ENCODE measurements at places on chromosomes 4 and X. TPM values are rescaled to one million over a fixed set of nuclear protein-coding genes. Genes with fewer than 3 reads are reported as not detected.

DNA sequence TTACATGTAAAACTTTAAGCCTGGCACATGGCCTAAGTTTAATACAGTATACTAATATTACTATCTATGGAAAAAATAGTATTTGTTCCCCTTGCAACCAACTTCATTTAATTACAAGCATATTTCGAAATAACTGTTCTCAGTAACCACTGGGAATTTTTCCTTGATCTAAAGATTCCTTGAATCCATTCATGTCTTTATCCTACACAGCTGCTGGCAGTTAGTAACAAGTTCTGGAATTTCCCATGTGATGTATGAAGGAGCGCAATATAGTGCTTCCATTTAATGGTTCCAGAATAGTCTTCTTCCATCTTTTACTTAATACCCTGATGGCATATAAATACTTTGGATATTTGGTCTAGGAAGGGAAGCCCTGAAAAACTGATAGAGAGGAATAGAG, 136.5 kb downstream of the AASDH start:
- H3K4me1 ChIP-seq: no peaks in the 10 kb centered on the region
- no peaks in the 10 kb centered on the region for H3K36me3 ChIP-seq
- no peak for DNase-seq
- H3K27ac ChIP-seq: no peak overlapping the region
- no peak overlapping the region for H3K4me3 ChIP-seq

DNA sequence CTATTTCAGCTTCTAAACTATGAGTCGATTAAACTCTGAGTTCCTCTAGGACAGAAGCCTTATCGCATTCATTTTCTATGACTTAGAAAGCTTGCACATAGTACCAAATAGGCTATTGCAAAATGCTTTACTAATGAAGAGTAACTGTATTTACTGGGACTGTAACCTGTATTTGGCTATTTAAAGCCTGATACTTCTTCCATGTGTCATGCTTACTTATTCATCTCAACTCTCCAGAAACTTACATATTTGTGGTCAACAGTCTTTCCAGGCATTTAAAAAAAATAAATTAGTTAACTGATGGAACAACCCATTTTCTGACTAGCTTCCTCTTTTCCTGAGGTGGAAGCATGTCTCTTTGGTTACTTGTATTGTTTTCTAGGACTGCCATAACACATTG, 467.9 kb downstream of the PCDH11X start:
- no peaks in the 10 kb centered on the region for H3K36me3 ChIP-seq
- DNase-seq: no peak
- no peak overlapping the region for H3K27ac ChIP-seq
- no peaks in the 10 kb centered on the region for H3K27me3 ChIP-seq

- no peak overlapping the region for H3K4me3 ChIP-seq
- H3K27me3 ChIP-seq: no peaks in the 10 kb centered on the region
- H3K4me1 ChIP-seq: no peaks in the 10 kb centered on the region
- H3K27ac ChIP-seq: no peak overlapping the region
- no peak for DNase-seq
- H3K36me3 ChIP-seq: no peaks in the 10 kb centered on the region
Observed at GRCh38 chrX:134641346-134641745, 16.9 kb downstream of the PLAC1 start.

- H3K4me1 ChIP-seq: peaks cover 29% of the 10 kb centered on the region
- H3K27me3 ChIP-seq: no peaks in the 10 kb centered on the region
- no peaks in the 10 kb centered on the region for H3K36me3 ChIP-seq
Observed at GRCh38 chr4:152528060-152528459, 7.8 kb downstream of the FBXW7 start.

DNA sequence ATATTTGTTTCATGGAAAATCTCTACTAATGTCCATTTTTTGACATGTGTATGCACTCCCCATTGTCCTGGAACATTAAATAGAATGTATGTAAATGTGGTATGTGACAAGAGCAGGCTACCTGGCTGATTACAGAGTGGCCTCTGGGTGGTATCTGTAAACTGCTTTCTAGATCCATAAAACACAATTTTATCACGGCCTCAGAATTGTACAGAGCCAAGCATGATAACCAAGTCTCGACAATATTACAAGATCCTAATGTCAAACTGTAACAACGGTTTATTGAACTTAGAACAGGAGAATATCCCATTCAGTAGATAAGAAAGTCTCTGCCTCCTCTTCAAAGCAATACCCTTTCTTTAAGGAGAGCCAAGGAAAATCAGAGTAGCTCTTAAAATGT, 212.4 kb downstream of the PCDH7 start:
- peaks cover 6% of the 10 kb centered on the region for H3K4me1 ChIP-seq
- DNase-seq: no peak
- H3K36me3 ChIP-seq: no peaks in the 10 kb centered on the region
- H3K4me3 ChIP-seq: no peak overlapping the region

DNA sequence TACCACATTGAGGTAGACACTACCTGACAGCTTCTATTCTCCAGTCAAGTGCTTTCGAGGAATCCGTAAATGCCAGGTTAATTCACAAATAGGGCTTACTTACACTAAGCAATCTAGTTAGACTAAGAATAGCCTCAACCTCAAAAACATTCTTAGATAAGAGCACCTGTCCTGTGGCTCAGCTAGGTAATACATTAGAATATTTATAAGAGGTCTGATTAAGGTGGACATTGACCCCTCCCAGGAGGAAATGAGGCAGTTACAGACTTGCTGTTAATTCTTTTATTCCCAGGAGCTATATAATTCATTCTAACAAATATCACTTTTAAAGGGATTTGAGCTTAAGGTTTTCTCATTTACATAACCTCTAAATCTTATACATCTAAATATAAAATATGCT, 758.1 kb downstream of the GRID2 start:
- H3K27ac ChIP-seq: no peak overlapping the region
- no peaks in the 10 kb centered on the region for H3K36me3 ChIP-seq
- no peaks in the 10 kb centered on the region for H3K4me1 ChIP-seq
- no peak overlapping the region for H3K4me3 ChIP-seq
- no peak for DNase-seq

GRCh38 chr4:183030309-183030708, 68.7 kb upstream of the WWC2 start:
- no peaks in the 10 kb centered on the region for H3K27me3 ChIP-seq
- H3K4me3 ChIP-seq: no peak overlapping the region
- no peak overlapping the region for H3K27ac ChIP-seq

DNA sequence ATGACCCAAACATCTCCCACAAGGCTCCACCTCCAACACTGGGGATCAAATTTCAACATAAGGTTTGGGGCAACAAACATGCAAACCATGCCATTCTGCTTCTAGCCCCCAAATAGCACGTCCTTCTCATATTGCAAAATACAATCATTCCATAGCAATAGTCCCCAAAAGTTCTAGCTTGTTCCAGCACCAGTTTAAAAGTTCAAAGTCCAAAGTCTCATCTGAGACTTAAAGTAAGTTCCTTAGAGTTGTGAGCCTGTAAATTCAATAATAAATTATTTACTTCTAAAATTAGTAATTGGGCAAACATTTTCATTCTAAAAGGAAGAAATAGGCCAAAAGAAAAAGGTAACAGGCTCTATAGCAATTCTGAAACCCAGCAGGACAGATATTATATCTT, 8.9 kb upstream of the TASL start:
- H3K27ac ChIP-seq: no peak overlapping the region
- H3K36me3 ChIP-seq: no peaks in the 10 kb centered on the region
- no peak overlapping the region for H3K4me3 ChIP-seq
- no peaks in the 10 kb centered on the region for H3K27me3 ChIP-seq

DNA sequence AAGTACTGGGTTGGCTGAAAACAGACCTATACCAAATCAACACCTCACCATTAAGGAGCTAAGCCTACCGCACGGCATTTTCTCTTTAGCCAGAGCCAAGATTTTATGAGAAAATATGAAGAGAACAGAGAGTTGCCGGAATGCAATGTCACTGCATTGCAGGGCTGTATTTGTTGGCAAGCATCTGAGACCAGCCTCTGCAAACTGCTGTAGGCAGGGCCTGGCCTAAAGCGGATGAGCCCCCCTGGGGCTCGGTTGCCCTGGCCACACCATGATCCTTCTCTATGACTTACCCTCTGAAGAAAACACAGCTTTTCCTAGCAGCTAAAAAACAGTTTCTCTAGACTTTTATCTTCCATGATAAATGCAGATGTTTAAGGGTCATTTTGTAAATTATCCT, 120.5 kb upstream of the SORBS2 start:
- H3K4me3 ChIP-seq: no peak overlapping the region
- H3K36me3 ChIP-seq: no peaks in the 10 kb centered on the region

DNA sequence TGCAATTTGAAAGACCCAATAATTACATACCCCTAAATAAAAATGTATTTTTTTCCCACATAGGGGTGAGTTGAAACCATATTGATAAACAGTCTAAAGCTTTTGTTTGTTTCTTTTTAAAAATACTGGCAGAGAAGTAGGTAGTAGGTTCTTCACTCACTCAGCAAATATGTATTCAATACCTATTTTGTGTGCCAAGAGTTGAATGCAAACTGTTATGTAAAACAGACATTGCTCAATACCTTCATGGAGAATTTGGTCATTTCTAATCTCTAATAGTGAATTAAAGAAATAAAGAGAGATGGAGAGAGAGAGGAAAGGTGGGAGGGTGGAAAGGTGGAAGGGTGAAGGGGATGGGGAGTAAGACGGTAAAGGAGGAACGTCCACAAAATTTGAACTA, 589.9 kb upstream of the GNPDA2 start:
- no peak for DNase-seq
- no peaks in the 10 kb centered on the region for H3K27me3 ChIP-seq
- no peak overlapping the region for H3K27ac ChIP-seq
- no peak overlapping the region for H3K4me3 ChIP-seq

- H3K4me3 ChIP-seq: no peak overlapping the region
- no peak overlapping the region for H3K27ac ChIP-seq
- H3K27me3 ChIP-seq: no peaks in the 10 kb centered on the region
- peaks cover 3% of the 10 kb centered on the region for H3K4me1 ChIP-seq
- no peak for DNase-seq
Observed at GRCh38 chr4:112001041-112001440, 144.2 kb upstream of the FAM241A start.

The CLGN gene
- total RNA-seq: not detected

Data from transverse colon (tissue), 4 donors.